ENCODE measurements at places on chromosomes 3 and 15.

GRCh38 chr3:43087249-43087776 lies 18.6 kb downstream of the POMGNT2 start:
- no peak for DNase-seq

DNA sequence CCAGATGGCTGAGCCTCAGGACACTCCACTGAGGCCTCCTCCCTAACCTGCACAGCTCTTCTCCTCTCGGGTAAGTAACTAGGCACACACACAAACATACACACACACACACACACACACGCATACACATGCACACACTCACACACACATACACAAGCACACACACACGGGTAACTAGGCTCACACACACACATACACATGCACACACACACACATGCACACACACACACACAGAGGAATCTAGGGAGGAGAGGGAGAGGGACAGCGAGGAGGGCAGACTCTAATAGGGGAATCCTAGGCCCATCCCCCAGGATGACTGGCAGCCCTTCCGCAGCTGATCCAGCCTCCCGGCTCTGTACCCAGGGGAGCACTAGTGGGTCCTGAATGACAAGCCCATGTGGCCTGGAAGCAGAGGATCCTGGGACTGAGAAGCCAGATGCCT lies 177.4 kb upstream of the LINGO1 start:
- no peak for DNase-seq

GRCh38 chr3:37514055-37514665 lies 339.8 kb upstream of the LRRFIP2 start:
- no peak for DNase-seq

DNA sequence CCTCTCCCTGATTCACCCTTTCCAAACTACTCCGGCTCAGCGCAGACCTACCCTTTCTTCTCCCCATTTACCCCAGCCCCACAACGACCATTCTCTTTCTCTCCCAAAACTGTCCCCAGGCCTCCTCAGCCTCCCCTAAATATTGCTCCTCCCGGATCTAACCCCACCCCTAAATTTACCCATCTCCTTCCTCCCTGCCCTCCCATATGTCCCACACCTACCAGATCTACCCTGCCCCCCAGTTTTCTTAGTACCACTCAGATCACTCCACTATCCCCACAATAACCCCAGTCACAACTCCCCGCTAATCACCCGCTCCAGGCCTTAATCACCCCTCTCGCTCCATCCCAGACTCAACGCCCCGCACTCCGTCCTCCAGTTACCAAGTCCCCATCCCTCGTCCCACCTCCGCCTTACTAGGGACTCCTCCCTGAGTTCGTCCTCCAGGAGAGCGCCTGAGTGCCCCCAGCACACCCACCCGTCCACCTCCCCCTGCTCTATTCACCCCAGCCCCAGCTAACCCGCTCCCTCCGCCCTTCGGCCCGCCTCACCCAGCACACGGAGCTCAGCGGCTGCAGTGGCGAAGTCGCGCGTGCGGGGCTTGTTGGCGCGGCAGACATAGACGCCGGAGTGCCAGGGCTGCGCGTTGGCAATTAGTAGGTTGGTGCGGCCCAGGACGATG lies 18.6 kb upstream of the IGDCC3 start:
- DNase-seq, result no peak

- DNase-seq, result no peak
These were observed 28.1 kb upstream of the CAPN3 start for GRCh38 chr15:42331235-42331634.

DNA sequence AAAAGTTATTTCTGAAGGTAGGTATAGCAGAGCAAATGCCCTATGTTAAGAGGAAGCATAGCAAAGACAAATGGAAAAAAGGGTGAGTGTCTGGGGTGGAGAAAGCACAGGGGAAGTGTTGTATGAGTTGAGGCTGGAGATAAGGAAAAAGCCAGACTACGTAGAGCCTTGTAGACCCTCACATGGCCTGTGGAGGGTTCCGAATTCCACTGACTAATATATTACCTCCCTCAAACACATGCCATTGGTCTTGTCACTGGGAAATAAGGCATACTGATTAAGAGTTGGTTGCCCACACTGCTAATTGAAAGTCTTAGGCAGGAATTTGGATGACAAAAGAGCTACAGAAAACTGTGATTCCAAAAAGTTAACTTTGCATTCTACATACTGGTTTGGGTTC lies 65.2 kb downstream of the TRAT1 start:
- no peak for DNase-seq

DNA sequence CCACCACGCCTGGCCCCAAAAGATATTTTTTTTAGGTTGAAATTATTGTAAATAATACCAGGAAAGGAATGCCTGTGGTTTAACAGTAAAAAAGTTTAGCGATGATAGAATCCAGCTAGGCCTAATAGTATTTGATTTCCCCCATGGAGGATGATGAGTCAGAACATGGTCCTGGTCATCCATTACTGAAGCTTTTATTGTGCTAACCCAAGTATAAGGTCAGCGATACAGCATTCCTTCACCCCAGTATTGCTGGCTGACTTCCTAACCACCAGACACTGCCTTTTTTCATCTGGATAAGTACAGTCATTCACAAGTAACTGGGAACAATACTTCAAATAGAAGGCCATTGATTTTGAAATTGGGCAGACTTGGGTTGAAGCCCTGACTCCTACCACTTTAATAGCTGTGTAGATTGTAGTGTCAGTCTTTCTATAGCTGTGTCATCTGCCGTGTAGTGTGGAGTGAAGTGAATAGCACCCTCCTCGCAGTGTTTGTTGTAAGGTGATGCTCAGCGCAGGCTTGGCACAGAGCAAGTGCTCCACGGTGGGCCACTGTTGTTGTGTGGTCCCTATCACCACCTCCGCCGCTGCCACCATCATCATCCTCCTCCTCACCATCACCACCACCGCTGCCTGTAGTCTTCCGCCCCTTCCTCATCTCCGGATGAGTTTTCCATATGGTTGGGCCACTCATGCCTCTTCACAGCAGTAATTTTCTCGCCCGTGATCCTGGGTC lies 436.0 kb upstream of the TPM1 start:
- DNase-seq, result no peak

DNA sequence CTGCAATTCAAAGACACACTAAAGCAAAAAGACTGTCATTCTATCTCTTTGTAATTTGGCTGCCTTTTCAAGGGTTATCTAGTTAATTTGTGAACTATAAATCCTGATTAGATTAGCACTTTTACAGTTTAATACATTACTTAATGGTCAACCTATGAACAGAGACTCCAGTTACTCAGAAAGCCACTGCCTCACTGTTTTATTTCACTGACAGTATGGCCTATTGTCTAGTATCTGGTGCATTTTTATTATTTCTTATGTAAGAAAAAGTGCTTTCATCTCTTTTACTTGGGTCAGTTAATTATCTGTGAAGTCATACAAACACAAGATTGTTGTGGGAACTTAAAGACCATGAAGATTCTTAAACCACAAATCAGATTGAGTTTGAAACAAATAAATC lies 133.8 kb downstream of the ZBBX start:
- no peak for DNase-seq

Data from tibial nerve (tissue), 4 donors.